H54 (cell line): ENCODE measurements at places on chromosomes 5 and 9.

DNA sequence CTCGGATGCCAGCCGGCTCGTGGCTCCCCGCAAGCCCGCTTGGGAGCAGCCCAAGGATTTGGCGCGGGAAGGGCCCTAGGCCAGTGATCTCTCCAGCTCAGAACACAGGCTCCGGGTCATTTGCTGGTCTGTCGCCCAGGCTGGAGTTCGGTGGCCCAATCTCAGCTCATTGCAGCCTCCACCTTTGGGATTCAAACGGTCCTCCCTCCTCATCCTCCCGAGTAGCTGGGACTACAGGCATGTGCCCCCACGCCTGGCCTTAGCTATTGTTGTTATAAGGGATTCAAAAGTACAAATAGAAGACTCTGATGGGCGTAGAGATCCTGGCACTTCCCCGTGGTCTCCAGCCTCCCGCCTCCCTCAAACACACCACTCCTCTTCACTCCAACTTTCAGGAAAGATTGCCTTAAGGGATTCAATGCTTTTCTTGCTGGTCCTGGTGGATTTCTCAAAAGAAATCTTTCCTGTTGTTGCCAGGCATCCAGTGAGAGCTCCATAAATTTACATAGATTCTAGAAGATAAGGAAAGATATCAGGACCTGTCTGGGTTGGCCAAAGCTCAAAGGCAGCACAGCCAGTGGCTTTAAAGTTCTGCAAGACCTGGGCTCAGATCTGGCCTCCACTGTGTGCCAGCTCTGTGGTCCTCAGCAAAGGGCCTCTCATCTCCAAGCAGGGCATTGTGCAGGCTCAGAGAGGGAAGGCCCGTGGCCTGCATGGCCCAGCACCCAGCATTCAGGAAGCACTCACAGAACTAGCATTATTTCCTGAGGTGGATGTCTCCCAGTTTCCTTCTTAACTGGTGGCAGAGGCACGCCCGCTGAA is 1.0 kb downstream of the AIF1L start:
- no peak for DNase-seq

GRCh38 chr9:38619556-38620447 is 594 bp downstream of the ANKRD18A start:
- no peak for DNase-seq

GRCh38 chr5:34655354-34655991 is 655 bp upstream of the RAI14 start:
- DNase-seq, result peak; percentile 61

DNA sequence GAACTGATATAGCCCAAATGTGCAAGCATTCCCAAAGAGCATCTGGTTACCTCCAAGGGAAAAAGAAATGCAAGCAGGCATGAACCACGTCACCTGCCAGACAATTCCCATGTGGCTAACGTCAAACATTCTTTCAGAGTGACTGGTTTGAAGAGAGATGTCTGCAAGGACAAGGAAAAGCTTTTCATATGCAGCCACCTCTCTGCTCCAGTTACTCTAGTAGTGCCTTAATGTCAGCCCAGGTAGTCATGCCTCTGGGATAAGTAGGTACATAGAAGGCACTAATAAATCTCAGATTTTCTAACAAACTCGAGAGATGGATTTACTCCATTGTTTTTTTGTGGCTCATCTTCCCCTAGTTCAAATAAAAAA is 96.8 kb upstream of the IFNK start:
- peak; percentile 61 for DNase-seq

DNA sequence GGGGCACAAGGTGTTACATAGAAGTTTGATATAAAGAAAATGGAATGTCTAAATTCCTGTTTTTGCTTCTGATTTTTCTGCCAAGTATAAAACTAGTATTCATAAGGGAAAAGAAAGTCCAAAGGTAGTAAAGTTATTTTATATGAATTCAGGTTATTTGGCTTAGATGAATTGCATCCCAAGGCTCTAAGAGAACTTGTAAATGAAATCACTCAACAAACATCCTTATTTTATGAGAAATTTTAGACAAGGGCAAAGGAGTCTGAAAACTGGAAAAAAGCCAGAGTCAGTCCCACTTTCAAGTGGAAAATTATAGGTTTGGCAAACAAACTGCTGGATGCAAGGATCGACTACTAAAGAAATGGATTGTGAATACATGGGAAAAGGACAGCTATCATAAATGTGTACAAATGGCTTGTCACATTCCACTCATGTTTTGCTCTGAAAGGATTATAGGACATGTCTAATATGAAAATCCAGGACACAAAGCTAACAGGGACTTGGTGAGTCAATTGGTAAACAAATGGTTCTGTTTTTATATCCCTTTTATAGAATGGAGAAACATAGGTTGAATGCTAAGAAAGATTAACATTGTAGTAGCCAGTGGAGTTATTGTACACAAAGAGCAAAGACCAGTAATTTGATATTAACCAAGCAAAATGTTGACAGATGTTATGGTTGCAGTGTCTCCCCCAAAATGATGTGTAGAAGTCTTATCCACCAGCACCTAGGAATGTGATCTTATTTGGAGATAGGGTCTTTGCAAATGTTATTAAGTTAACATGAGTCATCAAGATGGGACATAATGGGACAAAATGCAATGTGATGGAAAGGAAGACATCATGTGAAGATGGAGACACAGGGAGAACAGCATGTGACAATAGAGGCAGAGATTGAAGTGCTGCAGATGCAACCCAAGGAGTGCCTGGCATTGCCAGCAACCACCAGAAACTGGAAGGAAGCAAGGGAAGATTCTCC is 495.7 kb downstream of the TLE1 start:
- no peak for DNase-seq

- no peak for DNase-seq
Observed at GRCh38 chr5:1375871-1376810, 31.2 kb upstream of the CLPTM1L start.

DNA sequence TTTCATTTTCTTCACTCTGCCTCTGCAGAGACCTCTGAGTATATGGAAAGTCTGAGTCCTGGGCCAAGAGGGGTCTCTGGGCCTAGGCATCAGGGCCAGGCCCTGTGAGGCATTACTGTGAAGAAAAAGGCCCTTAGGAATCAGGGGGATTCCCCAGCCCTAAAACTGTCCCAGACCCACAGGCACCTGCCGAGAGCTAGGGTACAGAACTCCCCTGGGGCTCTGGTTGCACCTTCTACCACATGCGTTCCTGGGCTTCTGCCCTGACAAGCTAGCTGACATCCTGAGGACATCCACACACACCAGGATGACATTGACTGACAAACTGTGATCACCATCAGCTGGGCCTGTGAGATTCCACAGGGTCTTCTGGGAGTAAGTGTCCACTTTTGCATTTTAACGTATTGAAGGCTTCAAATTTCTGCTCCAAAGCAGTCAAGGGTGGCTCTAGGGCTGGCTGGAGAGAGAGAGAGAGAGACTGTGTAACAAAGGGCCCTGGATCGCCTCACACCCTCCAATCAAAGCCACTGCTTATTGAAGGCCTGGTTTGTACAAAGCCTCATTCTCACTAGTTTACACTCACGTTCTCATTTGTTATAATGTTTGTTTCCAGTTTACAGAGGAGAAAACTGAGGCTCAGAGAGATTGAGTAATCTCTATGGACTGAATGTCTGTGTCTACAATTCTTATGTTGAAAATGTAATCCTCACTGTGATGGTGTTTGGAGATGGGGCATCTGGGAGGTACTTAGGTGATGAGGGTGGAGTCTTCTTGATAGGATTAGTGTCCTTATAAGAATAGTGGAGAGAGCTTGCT is 45.1 kb downstream of the TGFBI start:
- DNase-seq, result no peak

GRCh38 chr5:180439911-180440769 is 54.0 kb upstream of the CNOT6 start:
- DNase-seq, result no peak

DNA sequence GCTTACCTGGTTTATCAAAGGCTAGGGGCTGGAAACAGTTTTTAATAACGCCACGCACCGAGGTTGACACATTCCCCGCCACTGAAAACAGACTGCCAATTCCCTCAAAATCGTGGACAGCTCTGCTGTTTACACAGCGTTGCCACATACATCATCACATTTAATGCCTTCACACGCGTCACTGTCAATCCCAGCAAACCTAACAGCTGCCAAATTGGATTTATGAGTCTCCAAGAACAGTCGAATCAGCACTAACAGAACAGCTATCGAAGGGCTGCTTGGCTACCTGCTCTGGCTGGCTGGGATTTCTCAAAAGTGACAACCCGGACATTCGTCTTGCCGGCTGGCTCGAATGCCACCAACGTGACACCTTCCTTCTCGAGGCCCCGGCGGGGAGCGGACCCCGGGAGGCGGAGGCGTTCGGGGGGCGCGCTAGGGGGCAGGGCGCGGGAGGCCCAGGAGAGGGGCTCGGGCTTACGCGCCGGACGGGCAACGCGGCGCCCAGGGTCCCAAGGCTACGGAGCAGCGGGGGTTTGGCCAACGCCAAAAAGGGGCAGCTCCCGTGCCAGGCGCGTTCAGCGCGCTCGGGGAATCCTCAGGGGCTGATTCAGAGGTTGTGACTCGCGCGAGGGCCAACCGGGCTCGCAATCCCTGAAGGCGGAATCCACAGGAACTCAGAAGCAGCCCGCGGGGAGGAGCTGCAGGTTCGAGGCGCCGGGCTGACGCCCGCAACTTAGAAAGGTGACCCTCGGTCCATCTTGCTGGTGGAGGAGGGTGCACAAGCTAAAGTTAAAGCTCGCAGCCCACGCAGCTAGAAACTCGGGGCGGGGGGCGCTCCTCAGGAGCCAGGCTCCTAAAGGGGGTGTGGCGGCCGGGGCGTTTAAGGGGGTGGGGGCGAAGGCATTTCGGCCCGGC is 1.2 kb downstream of the CDC14B start:
- DNase-seq, result peak; percentile 96

DNA sequence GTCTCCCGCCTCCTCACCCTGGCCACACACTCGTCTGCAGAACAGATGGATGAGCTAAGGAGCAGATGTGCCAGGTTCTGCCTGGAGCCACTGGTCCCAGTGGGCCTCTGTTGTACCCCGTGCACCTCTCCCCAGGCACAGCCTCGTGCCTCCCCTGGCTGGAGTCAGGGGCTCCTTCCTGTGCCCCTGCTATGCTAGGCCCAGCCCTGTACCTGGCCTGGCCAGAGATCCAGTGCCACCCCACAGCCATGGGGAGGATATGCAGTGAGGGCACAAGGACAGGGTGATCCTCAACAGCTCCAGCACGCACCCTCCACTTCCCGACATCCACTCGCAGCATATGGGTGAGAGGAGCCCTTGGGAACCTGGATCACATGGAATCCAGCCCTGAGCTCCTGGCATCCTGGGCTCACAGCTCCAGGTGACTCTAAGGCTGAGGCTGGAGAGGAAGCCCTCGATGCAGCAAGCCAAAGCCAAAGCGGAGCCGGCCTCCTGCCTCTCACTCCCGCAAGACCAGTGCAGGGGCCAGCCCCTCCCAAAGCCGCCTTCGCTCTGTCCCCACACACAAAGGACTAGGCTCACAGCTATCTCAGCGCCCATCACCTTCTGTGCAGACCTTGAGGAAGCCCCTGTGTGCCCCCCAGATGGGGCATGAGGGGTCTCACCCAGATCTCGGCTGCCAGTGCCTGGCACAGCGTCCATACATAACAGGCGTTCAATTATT is 23.7 kb upstream of the ADAMTS2 start:
- DNase-seq, result no peak

DNA sequence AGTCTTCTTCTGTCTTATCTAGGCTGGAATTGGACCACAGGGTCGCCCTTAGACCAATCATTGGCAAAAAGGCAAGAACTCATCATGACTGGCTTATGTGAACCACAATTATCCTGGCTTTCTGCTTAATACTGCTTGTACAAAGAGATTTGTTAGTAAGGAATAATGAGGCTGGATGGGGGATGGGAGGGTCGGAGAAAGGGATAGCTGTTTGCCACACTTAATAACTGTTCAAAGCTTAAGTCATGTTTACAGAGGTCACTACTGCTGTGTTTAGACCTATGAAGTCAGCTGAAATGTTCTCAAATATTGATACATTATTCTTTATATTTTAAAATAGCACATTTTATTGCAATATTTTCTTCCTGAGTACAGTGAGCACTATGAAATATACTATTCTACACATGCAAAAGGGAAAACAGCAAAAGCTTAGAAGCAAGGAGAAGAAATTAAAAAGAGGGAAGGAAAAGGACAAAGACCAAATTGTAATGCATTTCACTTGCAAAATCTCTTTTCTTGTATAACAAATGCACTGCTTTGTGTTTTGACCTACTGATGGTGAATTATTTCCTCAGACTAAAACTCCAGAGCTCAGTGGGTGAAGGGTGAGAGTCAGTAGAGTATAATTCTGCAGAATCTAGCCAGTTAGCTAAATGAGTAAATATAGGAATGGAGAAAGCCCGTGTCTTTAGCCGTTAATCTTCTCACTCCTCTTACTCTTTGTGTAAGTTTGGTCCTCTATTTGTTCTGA is 404.9 kb upstream of the ZNF608 start:
- DNase-seq, result no peak

- DNase-seq, result no peak
Observed at GRCh38 chr5:132050136-132050535, 10.3 kb upstream of the IL3 start.
